Stimulated activated CD8-positive, alpha-beta memory T cell treated with anti-CD3 and anti-CD28 coated beads, Interleukin-2, amount 100 ng/mL, for 1 hour (primary cell): ENCODE measurements at places on chromosomes 1 and 21.

DNA sequence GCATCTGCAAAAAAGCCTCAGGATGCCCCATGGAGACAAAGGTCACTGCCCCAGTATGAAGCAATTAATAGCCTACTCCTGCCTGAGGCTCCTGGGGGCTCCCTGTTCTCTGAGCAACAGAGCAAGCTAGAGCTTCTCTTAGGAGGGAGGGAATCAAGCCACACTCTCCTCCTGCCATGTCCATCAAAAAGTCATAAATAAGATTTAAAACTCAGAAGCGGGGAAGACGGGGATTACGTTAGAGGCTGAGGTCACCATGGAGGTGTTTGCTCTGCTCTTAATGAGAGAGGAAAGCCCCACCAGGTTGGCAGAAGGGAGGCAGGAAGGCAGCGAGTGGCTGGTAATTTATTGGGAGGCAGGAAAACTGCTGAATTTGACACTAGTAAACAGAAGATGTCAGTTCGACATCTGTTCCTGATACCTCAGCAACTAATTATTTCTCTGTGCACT, 98.4 kb upstream of the TNR start:
- no peak for DNase-seq

- no peak for DNase-seq
Observed at GRCh38 chr21:41327753-41328152, 11.2 kb downstream of the FAM3B start.

DNA sequence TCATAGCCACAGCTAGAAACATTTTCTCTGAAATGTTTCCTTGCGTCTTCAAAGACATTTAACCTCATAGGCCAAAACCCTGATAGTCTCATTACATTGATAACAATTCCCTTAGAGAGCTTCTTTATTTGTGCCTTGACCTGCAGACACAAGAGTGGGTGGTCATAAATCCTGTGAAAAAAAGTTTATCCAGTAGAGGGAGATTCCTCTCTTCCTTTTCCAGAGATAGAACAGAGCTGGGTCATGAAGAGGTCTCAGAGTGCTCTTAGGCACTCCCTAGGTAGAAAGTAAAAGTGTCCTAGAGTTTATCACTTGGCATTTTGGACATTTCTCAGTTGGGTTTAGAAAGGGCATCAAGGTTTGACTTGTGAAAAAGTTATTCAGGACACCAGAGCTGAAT, 426.1 kb downstream of the NUF2 start:
- no peak for DNase-seq

DNA sequence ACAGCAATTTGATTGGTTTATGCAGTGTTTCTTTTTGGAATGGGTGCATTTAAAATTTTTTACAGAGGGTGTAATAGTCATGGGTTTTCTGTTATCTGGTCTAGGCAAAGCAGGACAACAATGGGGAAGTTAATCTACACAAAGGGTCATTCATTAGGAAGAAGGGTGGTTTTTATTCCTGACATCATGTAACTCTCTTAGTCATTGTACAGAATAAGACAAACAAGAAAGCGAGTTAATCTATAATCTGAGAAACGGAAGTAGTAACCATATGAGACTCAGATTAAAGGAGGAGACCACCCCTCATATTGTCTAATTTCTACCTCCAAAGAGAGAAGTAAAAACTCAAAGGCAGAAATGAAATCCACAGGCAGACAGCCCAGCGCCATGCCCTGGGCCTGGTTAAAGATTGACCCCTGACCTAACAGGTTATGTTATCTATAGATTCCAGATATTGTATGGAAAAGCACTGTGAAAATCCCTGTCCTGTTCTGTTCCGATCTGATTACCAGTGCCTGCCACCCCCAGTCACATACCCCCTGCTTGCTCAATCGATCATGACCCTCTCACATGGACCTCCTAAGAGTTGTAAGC, 10.5 kb upstream of the IFI6 start:
- no peak for DNase-seq

GRCh38 chr1:40553017-40553416, 21.6 kb downstream of the ZNF684 start:
- DNase-seq, result no peak

- DNase-seq, result no peak
Observed at GRCh38 chr21:36754241-36754898, 55.5 kb downstream of the SIM2 start.

DNA sequence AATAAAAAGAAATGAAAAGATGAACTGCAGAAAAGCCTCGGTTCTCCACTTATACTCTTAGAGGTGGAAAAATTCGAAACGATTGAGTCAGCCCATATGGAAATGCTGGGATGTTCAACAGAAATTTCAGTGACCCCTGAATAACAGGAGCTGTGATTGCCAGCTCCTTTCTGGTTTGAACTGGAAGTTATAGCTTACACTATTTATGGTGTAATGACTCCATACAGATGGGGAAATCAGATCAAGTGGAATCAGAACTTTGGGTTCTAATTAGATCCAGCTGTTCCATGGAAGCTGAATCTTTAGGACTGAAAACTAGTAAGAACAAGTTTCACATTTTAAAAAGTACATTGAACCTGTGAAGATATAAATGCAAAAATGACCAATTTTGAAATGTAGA, 569.3 kb upstream of the ZRANB2 start:
- no peak for DNase-seq

GRCh38 chr1:85864727-85865126, 156.5 kb upstream of the ZNHIT6 start:
- no peak for DNase-seq

GRCh38 chr1:44693159-44693558, 18.6 kb downstream of the ARMH1 start:
- DNase-seq, result no peak

DNA sequence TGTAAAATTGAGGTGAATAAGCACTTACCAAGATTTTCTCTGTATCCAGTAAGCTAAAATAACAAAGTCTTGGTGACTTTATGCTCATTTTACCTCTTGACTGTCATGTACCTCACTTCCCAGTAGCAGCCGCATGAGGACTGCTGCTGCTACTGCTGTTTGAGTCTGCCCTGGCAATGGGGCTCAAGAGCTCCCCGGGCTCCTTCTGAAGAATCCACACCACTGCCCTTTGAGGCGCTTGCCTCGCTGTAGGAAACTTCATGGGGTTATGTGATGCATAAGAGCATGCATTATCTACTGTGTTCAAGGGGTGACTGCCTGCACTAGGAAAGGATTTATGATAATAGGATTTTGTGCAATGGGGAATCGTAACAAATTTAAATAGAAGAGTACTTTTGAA, 113.5 kb downstream of the NTNG1 start:
- DNase-seq, result no peak

DNA sequence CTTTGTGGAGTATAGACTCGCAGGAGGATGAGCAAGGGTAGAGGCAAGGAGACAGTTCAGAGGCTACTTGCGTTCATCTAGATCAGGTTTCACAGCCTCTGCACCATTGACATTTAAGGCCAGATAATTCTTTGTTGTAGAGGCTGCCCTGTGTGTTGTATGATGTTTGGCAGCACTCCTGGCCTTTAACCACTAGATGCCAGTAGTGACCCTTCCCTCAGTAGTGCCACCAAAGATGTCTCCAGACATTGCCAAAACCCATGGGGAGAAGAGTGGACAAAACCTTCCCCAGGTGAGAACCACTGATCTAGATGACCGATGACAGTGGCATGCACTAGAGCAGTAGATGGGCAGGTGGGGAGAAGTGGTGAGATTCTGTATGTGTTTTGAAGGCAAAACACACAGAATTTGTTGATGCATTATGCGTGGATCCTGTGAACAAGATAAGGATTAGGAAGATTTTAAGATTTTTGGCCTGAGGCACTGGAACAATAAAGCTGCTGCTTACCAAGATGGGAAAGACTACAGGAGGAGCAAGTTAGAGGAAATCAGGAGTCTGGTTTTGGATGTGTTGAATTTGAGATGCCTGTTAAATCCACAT, 9.9 kb upstream of the COG2 start:
- no peak for DNase-seq

DNA sequence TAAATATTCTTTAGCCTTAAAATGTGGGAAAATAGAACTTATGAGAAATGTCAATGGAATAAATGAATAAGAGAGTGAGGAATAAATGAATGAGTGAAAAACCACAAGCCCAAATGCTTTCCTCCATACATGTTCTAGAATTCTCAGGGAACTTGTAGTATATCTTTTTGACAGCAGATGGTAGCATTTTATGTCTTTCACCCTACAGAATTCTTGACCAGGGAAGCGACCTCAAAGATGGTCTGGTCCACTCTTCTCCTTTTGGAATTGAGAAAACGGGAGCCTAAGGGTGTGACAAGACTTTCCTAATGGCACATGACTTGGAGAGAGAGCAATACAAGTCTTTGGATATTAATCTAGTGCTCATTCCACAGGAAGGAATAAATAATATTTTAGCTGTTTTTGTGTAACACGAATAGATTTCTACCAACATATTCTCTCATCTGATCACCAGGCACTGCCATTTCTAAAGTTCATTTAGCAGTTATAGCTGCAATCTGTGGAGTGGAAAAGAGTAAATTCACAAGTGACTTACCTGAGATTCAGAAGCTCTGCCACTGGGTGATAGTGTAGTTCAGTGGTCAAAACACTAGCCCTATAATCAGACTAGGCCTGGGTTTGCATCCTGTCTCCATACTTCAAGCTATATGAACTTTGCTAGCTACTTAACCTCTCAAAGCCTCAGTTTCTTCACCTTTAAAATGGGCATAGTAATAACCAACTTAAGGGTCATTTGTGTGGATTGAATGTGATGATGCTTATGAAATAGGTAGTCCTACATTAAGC, 15.0 kb upstream of the F5 start:
- DNase-seq, result no peak

- DNase-seq, result no peak
Observed at GRCh38 chr1:62349470-62350233, 30.4 kb upstream of the KANK4 start.

- DNase-seq, result no peak
Observed at GRCh38 chr1:52179073-52179472, 37.2 kb downstream of the ZFYVE9 start.

- no peak for DNase-seq
Observed at GRCh38 chr1:47483651-47484050, 45.8 kb downstream of the FOXD2 start.

- DNase-seq, result no peak
Observed at GRCh38 chr1:14487671-14488070, 110.8 kb upstream of the KAZN start.

GRCh38 chr1:60989749-60990713, 92.3 kb upstream of the NFIA start:
- no peak for DNase-seq

DNA sequence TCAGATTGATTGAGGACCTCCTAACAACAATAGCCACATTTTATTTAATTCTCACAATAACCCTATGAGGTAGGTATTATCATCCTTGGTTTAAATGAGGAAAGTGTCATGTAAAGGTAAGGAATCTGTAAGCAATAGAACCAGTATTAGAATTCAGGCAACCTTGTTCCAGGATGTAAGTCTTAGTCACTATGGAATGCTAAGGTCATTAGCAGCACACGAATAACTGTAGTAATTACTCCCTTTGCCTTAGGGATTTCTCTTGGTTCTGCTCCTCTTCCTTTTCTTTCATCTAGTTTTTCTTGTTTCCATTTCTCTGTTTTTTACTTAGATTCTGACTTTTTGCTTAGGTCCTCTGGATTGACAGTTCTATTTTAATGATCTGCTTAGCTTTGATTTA, 23.1 kb upstream of the ATP6V1G3 start:
- DNase-seq, result no peak

DNA sequence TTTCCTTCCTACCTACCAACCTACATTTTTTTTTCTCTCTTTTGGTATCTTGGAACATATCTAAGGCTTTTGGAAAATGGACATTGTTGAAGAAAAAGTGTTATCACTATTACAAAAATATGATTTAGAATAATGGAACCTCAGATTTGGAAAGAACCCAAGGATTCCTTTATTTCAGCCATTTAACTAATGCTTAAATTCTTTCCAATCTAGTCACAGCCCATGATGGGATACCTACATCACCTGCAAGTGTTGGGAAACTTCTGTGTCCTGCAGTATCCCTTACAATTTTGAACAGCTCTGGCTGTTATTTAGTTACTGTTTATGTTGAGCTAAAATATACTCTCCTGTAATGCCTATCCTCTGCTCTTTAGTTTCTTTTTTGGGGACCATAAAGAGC, 22.3 kb upstream of the APOBEC4 start:
- no peak for DNase-seq

GRCh38 chr1:163120372-163120771, 51.2 kb downstream of the RGS4 start:
- DNase-seq, result no peak

GRCh38 chr1:39048745-39049370, 22.7 kb downstream of the NDUFS5 start:
- no peak for DNase-seq

GRCh38 chr1:4149831-4150230, 249.8 kb upstream of the C1orf174 start:
- DNase-seq, result no peak

DNA sequence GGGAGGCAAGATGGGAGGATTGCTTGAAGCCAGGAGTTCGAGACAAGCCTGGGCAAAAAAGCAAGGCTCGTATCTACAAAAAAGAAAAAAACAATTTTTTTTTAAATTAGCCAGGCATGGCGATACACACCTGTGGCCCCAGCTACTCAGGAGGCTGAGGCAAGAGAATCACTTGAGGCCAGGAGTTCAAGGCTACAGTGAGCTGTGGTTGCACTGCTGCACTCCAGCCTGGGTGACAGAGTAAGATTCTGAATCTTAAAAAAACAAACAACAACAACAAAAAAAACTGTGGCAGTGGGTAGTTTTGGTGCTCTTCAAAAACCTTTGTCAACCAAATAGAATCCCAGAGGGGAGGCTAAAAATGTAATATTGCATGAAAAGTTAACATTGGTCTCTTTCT, 734 bp downstream of the PTPN22 start:
- DNase-seq, result no peak

DNA sequence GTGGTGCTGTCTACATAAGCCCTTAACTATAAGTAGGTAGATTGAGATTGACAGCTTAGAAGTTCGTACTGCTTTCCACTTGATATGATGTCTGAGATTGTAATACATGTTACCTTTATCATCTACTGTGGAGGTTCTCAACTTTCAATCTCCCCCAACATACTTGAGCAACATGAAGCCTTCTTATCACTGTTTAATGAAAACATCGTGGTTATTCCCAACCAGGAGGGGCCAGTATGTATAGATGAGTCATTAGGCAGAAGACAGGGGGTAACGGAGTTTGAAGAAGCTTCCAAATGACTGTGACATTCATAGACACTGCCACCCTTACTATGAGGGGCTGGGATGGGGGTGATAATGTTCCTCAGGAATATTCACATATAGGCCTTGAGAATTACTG, 36.0 kb downstream of the CENPF start:
- no peak for DNase-seq
